Activated CD4-positive, alpha-beta T cell treated with anti-CD3 and anti-CD28 coated beads, Interleukin-2, amount 10 ng/mL, durations not matched to agents 7 days and 5 days (primary cell): ENCODE measurements at places on chromosomes 16 and 17.

DNA sequence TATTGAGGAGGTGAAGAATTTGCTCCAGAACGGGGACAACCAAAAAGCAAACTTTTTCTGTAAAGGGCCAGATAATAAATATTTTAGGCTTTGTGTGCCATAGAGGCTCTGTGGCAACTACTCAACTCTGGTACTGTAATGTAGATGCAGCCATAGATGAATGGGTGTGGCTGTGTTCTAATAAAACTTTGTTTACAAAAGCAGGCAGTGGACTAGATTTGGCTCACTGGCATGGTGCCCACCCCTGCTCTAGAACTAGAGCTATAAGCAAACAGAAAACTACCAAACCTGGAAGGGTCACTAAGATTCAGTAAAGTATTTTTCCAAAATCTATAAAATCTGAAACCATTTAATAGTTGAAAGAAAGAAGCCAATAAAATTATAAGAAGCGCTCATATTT, 24.6 kb upstream of the SMURF2 start:
- DNase-seq, result no peak

- no peak for DNase-seq
These were observed 4.8 kb downstream of the ABCA10 start for GRCh38 chr17:69223809-69224208.

DNA sequence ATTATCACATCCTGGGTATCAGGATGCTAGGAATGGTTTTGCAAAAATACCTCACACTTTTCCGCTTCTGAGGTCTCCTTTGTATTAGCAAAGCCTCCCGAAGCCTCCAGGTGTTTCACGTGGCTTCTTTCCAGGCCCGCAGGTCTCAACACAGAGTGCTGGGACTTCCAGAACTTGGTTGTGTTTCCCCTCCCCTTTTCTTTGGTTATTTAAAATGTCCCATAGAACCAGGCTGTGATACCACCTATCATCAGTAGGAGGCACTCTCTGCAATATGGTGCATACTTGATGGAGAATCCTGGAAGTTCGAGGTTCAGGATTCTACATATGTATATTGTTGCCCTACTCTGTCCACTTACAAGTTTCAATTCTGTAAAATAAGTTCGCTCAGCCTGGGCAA, 28.8 kb downstream of the ATP2C2 start:
- no peak for DNase-seq

- no peak for DNase-seq
These were observed 287.8 kb upstream of the N4BP1 start for GRCh38 chr16:48897698-48898205.

GRCh38 chr17:5373112-5373511, 46.4 kb downstream of the NUP88 start:
- no peak for DNase-seq
